ENCODE measurements at places on chromosomes 4 and X. TPM values are rescaled to one million over a fixed set of nuclear protein-coding genes. Genes with fewer than 3 reads are reported as not detected.

DNA sequence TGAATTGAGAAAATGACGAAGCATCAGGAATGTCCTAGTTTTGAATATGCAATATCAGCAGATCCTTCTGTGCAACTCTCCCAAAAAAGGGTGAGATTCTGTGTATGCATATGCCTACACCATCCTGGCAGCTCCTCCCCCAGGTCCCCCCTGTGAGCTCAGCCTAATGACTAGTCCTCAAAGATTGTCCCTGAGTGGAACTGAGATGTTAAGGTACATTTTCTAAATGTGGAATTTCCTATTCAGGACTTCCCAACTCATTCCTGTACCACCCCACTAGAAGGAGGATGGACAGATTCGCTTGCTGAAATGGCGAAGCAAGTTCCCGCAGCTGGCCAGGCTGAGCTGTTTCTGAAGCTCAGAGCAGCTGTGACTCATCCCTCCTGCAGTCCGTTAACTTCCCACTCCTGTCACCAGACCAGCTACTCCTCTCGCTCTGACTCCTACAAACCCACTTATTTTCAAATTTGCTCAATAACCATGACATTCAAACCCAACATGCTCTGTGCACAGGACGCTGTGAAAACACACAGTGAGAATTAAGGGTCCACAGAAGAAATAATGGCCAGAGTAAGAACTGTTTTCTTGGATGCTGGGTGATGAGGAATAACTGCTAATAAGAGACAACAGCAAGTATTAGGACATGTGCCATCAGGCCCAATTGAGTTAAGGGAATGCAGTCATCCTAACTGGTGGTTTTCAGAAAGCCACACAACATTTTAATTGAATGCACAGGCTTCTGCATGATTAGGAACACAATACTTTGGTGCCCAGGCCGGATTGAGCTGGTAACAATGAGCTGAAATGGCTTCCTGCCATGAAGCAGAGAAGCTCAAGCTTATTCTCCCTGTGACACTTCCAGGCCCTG, 40.0 kb upstream of the IRF2 start:
- DNase-seq, result no peak
- H3K27ac ChIP-seq, result peak overlapping the region; percentile 39
- no peaks in the 10 kb centered on the region for H3K36me3 ChIP-seq
- no peaks in the 10 kb centered on the region for H3K27me3 ChIP-seq
- peak overlapping the region; percentile 10 for H3K4me3 ChIP-seq

DNA sequence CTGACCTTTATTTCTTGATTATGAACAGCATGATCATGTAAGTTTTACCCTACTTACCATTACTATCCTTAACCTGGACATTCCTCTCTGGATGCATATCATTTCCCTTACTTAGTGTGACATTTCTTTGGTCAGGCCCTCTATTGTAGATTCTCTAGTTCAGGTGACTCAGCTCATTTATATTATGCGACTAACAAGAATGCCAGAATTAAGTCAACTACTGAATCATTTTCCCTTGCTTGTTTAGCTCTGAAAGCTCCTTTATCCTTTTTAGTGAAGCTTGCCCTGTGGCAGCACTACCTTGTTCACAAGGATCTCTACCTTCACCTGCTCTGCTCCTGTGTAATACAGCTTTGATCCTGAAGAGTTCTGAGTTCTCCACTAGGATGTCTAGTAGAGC, 15.1 kb upstream of the UGT2B17 start:
- no peak overlapping the region for H3K4me3 ChIP-seq
- H3K36me3 ChIP-seq, result no peaks in the 10 kb centered on the region
- no peak overlapping the region for H3K27ac ChIP-seq
- H3K4me1 ChIP-seq, result no peaks in the 10 kb centered on the region

DNA sequence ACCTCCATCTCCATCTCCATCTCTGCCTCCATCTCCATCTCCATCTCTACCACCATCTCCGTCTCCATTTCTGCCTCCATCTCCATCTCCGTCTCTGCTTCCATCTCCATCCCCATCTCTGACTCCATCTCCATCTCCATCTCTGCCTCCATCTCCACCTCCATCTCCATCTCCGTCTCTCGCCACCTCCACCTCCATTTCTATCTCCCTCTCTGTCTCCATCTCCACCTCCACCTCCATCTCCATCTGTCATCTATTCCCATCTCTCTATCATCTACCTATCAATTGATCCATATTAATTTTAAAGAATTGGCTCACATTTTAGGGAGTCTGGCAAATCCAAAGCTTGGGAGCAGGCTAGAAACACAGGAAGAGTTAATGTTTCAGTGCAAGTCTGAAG, 39.6 kb upstream of the CHRNA9 start:
- H3K4me1 ChIP-seq, result no peaks in the 10 kb centered on the region
- H3K27me3 ChIP-seq, result no peaks in the 10 kb centered on the region
- no peak overlapping the region for H3K4me3 ChIP-seq
- no peak overlapping the region for H3K27ac ChIP-seq
- H3K36me3 ChIP-seq, result no peaks in the 10 kb centered on the region

- no peak overlapping the region for H3K4me3 ChIP-seq
- no peaks in the 10 kb centered on the region for H3K27me3 ChIP-seq
These were observed 36.8 kb upstream of the SFRP2 start for GRCh38 chr4:153825691-153826090.

GRCh38 chr4:36508394-36508793, 227.0 kb downstream of the DTHD1 start:
- DNase-seq, result no peak
- no peaks in the 10 kb centered on the region for H3K36me3 ChIP-seq
- no peaks in the 10 kb centered on the region for H3K27me3 ChIP-seq

DNA sequence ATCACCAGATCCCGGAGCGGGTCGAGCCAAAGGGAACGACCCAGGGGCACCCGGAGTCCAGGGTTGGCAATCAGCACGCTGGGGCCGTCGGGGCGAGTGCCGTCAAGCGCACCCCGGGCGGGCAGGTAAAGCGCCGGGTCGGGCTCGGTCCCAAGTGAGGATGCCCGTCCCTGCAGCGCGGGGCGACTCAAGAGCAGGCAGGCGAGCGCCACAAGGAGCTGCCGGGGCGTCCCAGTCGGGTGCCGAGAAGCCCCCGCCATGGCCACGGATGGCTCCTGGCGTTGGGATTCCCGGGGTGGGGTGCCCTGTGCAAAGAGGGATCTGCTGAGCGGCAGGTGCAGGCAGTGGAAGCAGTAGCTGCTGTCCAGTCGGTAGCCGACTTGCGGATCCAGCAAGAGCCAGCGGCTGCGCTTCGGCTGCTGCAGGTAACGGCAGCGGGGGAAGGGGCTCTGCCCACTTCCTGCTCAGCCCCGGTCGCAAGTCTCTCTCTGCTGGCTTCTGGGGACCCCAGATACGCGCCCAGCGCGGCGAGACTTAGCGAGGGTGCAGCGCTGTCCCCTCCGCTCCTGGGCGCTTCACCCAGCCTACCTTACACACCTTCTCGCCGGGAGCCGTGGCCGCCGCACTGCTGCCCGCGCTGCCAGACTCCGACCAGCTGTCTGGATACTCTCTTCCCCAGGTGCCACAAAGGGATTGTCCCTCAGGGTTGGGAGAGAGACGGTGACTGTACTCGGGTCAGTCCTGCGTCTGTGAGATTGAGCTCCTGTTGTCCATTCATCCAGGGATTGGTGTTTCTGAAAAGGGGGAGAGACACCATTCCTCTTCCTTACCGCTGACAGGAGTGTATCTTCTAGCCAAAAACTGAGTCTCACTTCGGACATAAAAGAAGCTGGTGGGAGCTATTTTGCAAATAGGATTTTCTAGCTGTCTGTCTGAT, at the start of gene FREM3:
Gene FREM3, minus strand, starts transcription at position 260 of the 937 bp plus-strand sequence. Its CDS starts 0 bp downstream, at position 260.
- no peaks in the 10 kb centered on the region for H3K36me3 ChIP-seq
- DNase-seq, result no peak
- peaks cover 10% of the 10 kb centered on the region for H3K4me1 ChIP-seq
- peaks cover 17% of the 10 kb centered on the region for H3K27me3 ChIP-seq
- H3K4me3 ChIP-seq, result no peak within 1 kb of the TSS

DNA sequence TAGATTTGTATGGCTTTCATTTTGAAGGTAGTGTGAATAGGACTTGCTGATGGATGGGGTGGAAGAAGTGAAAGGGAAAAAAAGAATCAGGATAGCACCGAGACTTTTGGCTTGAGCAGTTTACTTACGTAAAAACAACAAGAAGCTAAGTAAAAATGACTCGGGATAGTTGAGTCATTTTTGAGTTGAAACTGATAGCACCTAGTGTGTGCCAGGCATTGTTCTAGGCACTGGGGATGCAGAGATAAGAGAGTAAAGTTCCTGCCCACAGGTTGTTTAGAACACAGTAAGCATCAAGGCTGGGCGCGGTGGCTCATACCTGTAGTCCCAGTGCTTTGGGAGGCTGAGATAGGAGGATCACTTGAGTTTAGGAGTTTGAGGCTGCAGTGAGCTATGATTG, 34.7 kb downstream of the ADD1 start:
- H3K27ac ChIP-seq, result no peak overlapping the region
- H3K4me1 ChIP-seq, result peaks cover 33% of the 10 kb centered on the region
- DNase-seq, result no peak
- H3K36me3 ChIP-seq, result peaks cover 12% of the 10 kb centered on the region

GRCh38 chr4:61919561-61919960, 719.4 kb downstream of the ADGRL3 start:
- DNase-seq, result no peak
- no peak overlapping the region for H3K27ac ChIP-seq
- H3K4me1 ChIP-seq, result peaks cover 4% of the 10 kb centered on the region
- H3K27me3 ChIP-seq, result no peaks in the 10 kb centered on the region

DNA sequence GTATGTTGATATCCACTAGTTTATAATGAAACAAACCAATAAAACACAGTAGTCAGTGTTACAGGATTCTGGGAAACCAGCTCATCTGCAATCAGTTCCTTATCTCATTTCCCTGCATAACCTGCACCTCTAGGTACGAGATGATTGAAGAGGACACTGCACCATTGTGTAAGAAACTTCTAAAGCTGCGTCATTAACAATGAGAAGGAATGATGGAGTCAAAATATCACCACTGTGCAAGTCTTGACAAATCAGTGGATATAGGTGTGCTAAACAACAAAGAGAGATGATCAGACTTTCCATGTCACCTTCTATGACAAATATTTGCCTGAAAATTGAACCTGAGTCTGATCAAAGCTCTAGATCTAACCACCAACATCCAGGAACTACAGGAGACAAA, 40.7 kb upstream of the DHX15 start:
- no peaks in the 10 kb centered on the region for H3K4me1 ChIP-seq
- no peak overlapping the region for H3K4me3 ChIP-seq
- no peaks in the 10 kb centered on the region for H3K36me3 ChIP-seq
- no peak for DNase-seq

DNA sequence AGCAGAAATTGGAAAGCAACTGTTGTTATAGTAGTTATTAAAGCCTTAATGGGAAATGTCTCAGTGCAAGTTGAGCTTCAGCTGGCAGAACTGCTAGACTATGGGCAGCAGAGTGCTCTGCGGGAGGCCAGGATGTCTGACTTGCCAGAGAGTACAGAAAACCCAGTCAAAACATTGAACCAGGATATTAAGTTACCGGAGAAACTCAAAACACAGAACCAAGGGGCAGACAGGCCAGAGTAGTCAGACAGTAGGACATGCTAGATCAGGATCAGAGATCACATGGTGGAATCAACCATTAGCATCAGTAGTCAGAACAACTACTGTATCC, 72.9 kb upstream of the TNIP3 start:
- no peaks in the 10 kb centered on the region for H3K27me3 ChIP-seq
- H3K4me3 ChIP-seq, result no peak overlapping the region
- H3K36me3 ChIP-seq, result no peaks in the 10 kb centered on the region
- peaks cover 4% of the 10 kb centered on the region for H3K4me1 ChIP-seq

Gene AR
- 2.0 TPM for total RNA-seq

Gene DGKK
- total RNA-seq, result 0.13 TPM

Gene LRIT3
- not detected for total RNA-seq

Gene REELD1
- 0.76 TPM for total RNA-seq

Gene NSG1
- total RNA-seq, result not detected

Gene C4orf50
- total RNA-seq, result 0.09 TPM

Gene L1CAM
- 1.6 TPM for total RNA-seq

Gene RBMX
- total RNA-seq, result 174 TPM

Gene TMPRSS11F
- total RNA-seq, result not detected
